ENCODE measurements at places on chromosomes 5 and 9.

DNA sequence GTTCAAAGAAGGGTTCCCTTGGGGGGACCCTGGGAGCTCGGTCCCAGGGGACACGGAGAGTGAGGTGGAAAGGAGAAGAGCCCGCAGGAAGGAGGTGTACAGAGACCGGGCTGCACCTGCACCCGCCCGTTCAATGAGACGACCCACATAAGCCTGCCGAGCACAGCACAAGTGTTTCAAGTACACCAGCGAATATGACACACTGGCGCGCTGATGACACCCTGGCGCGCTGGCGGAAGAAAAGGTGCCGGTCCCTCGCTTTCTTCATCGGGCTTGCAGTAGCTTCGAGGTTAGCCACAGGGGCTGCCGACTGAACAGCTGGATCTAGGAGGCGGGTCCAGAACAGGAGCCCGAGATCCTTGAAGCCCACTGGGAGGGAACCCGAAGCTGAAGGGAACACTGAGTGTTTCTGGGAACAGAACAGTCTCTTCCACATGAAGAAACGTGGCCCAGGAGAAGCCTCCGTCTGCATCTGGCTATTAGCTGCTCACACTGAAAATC is 1.4 kb downstream of the TBC1D9B start:
- no peak for DNase-seq

- peak; percentile 18 for DNase-seq
These were observed 47.4 kb downstream of the SPEF2 start for GRCh38 chr5:35665096-35665495.

- no peak for DNase-seq
These were observed 40.3 kb downstream of the SERINC5 start for GRCh38 chr5:80215523-80215922.

DNA sequence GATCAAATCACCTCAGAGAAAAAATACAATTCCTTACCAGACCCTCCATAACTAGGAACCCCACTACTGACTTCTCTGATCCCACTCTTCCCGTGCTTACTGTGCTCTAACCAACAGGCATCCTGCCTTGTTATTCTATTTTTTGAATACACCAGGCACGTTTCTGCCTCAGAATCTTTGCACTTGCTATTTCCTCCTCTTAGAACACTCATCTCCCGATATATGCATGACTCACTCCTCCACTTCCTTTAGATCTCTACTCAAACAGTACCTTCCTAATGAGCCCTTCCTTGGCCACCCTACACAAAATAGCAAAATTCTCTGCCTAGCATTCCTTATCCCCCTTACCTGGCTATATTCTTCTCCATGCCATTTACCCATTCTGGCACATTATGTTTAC is 43.9 kb downstream of the MAPKAP1 start:
- DNase-seq = no peak

- no peak for DNase-seq
These were observed 220.6 kb downstream of the TRIM36 start for GRCh38 chr5:114948986-114949621.

GRCh38 chr5:153043886-153044285 is 446.6 kb upstream of the GRIA1 start:
- DNase-seq = no peak

DNA sequence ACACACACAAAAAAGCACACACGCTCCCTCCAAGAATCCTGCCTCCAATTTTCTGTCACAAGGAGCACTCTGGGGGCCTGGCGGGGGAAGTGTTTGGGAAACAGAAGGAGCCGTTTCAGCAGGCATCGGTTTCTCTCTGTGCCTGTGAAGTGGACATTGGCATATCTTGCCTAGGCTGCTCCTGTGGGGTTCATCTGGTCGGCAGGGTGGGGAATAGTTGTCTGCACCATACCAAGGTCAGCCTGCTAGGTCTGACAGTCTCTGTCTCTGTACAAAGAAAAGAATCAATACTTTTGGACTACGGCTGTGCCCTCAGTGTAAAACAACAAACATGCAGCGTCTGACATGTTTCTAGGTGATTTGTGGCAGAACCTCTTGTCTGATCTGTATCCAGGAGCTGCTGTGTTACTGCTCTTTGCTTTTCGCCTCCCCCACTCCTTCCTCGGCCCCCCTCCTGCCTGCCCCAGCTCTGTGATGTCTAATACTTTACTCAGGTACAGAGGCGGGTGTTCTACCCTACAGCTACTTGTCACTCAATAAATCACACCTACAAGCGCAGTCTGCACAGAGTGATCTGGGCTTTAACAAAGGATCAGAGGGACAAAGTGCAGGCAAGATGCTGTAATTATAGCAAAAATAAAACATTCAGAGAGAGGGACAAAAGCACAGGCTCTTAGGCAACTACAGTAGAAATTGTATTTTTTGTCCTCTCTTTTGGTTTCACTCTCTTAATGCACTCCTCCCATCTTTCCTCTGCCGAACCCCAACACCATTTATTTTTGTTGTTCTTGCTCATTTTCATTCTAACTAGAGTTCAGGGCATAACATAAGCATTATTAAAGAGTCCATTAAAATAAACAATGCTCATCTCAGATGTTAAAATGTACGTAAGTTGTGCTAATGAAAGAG is 216.7 kb downstream of the BNC2 start:
- no peak for DNase-seq

DNA sequence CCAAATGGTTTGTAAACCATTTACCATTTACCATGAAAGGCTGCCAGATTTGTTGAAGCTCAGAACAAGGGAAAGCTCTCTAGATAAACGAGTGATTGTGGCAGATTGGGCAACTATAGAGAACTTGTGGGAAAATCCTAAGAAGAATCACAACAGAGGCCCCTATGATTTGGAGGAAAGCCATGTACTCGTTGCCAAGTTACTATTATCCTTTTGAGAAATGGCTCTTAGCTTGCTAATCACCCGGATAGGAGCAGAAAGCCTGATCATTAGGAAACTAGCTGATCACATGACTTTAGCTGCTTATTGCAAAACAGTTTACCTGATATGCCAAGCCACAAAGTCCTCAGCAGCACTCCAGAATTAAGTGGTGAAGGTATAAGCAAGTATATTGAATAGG is 23.5 kb upstream of the ATG10 start:
- DNase-seq = no peak

DNA sequence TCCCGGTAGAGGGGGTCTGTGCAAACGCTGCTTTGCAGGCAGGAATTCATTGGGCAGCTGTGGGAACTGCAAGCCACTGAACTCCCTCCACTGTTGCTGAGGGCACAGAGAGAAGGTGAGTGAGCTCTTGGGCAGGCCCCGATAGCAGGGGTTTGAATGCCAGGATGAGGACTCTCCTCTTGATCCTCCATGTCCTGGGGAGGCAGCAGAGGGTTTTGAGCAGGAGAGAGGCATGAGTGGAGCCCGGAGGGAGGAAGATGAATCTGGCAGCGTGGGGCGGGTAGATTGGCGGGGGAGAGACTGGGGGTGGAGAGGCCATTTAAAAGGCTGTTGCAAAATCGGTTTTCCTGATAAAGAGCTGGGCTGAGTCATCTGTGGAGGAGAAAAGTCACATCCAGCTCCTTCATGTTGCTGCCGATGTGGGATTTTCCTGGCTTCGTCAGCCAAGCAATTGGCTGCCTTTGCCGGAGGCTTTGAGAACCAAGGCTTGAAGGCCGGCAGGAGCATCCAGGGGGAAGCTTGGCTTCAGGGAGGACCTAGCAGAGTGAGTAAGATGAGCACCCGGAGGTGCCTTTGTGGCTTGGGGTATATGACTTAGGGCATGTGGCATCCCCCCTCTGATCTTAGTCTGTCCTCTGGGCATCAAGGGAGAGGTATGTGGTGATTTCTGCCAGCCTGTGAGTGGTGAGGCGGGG is at the start of gene SYNPO:
SYNPO (plus strand) TSS at position 350 of the 695 bp plus-strand sequence. CDS start 7,616 bp downstream, outside the sequence.
- DNase-seq = no peak
